ENCODE measurements at places on chromosomes 2 and 18.
A peak's percentile ranks its signal among the peaks of the same experiment; 100 is the strongest.

- DNase-seq = peak; percentile 56
Measured at GRCh38 chr2:111226876-111227700, 106.4 kb downstream of the BCL2L11 start.

DNA sequence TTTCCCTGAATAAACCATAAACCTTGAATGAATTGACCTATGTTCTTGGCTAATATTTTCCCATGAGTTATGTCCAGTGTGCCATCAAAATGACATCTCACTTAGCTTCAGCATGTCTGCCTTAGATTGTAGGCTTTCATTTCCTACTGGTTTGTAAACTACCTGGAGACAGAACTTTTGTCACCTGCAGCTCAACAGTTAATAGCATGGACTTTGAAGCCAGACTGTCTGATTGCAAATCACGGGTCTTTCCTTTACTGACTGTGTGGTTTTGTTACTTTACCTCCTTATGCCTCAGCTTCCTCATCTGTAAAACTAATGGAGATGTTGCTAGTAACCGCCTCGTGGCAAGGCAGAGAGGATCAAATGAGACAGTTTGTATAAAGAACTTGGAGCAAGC lies 187.1 kb downstream of the SUCLG1 start:
- no peak for DNase-seq

DNA sequence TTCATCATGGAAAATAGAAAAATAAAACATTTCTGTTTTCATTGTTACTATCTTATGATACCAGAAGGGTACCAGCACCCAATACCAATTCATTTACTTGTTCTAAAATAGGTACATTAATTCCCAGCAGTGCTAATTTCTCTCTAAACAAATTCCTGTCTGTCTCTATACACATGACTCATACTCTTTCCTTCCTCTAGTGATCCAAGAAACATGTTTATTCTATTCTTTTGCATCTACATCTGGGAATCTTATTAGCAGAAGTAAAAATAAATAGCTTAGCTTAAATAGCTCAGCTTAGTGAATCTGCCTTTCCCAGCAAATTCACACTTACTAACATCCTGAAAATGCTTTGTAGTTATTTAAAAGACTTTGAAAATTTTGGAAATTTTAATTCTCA lies 84.5 kb upstream of the MAPRE2 start:
- DNase-seq = peak; percentile 31

GRCh38 chr2:189570570-189571031 lies 10.0 kb downstream of the SLC40A1 start:
- DNase-seq = peak; percentile 69

- no peak for DNase-seq
Measured at GRCh38 chr2:236904389-236905263, 181.1 kb upstream of the COPS8 start.

DNA sequence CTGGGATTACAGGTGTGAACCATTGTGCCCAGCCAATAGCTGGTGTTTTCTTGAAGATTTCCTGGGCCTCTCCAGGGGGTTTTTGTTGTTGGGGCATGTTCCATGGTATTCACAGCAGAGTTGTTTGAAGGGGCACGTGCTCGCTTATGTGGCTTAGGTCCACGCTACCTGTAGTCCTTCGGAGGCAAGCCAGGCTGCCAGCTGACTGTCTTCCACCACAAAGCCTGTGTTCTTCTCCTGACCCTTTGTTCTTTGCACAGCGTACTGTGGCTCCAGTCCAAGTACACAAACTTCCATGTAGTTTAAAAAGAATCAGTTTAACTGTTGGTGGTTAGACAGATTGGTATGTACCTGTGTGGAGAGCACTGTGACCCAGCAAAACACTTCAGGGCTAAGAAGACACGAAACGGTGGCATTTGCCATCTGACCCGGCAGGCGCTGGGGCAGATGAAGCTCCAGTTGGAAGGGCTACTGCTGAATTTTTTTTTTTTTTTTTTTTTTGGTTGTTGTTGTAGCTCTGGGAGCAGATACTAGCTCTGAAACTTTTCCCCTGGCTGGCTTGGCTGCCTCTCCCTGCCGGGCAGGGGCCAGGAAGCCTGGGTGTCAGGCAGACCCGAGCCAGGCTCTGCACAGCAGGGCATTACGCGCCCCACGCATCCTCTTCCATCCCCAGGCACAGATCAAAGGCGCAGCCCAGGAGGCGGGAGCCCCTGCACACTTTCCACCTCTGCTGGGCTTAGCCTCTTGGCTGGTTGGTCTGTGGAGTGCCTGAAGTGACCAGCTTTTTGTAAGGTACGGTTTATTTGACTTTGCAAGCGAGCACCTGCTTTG lies 5.7 kb downstream of the GREB1 start:
- DNase-seq = peak; percentile 6

- no peak for DNase-seq
Measured at GRCh38 chr2:218400167-218400929, 680 bp downstream of the CTDSP1 start.

DNA sequence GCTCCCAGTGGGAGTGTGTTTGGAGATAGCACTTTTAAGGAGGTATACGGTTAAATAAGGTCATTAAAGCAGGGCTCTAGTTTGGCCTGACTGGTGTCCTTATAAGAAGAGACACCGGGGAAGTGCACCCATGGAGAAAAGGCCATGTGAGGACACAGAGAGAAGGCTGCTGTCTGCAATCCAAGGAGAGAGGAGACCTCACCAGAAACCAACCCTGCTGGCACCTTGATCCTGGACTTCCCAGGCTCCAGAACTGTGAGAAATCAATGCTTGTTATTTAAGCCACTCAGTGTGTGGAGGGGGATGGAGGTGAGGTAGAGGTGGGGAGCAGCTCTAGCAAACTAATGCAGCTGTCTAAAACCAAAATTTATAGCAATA lies 62.0 kb downstream of the RPL31 start:
- no peak for DNase-seq

DNA sequence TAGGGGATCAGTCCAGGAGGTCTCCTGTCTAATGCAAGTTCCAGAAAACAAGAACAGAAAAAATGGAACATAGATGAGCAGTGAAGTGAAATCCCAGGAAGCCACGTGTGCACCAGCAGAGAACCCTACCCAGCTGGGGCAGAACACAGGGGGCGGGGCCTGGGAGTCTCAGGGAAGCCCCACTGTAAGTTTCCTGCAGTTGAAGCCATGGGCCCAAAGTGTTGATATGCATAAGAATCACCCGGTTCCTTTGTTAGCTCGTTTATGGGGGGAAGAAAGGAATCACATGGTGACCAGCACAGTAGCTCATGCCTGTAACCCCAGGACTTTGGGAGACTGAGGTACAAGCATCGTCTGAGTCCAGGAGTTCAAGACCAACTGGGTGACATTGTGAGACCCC lies 131.3 kb downstream of the INO80D start:
- no peak for DNase-seq

DNA sequence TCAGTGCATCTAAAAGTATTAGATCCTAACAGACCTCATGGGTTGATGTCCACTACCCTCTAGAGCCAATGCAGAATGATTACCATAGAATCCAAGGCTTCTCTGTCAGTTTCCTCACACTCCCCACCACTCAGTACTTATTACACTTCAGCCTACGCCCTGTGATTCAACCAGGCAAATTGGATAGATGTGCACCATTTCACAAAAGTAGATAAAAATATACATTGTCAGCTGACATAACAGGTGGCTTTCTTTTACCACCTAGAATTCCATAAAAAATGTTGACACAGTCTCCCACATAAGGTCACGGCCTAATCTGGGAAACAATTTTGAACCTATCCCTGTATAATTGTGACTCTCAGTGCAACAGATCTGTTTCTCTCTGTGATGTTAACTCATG lies 144.9 kb downstream of the CERS6 start:
- no peak for DNase-seq

DNA sequence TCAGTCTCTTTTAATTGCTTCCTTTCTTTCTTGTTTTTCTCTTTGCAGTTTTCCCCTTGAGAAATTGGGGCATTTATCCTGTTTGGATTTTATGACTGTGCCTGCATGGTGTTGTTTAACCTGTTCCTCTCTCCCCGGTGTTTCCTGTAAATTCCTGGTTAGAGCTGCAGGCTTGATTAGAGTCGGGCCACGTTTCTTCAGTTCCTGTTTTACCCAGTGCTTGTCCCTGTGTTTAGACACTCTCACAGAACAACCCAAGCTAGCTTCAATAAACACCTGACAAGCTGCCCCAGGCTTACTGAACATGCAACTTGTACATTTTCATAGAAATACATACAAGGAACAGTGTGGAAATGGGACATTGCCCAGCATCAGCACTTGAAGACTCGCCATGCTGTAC lies 53.9 kb downstream of the NGEF start:
- DNase-seq = no peak

DNA sequence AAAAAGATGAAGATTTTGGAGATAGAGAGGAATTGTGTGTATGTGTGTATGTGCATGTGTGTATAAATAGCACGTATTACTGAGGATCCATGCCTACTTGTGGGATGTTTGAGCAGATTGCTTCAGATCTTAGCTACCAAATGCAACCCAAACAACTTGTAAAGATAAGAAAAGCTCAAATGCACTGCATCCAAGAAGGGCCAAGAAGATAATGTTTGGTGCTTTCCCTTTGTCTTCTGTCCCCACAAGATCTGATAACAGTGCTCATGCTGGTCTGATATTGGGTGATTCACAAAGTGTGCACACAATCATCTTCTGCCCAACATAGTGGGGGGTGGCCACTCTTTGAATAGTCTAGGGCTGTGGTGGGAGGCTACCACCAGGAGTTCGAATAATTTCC lies 284.8 kb upstream of the CYRIA start:
- DNase-seq = no peak

Data from fibroblast of mammary gland (primary cell).